CD4-positive, alpha-beta T cell treated with Interleukin-4 for 1 hour (primary cell): ENCODE measurements at places on chromosomes 7 and 10.
A peak's percentile ranks its signal among the peaks of the same experiment; 100 is the strongest.

GRCh38 chr7:135414850-135415439 lies 95.0 kb downstream of the CNOT4 start:
- no peak for DNase-seq

- no peak for DNase-seq
Measured at GRCh38 chr7:48251766-48252165, 80.5 kb downstream of the ABCA13 start.

GRCh38 chr10:70925377-70926225 lies 37.2 kb upstream of the PCBD1 start:
- peak; percentile 42 for DNase-seq

- no peak for DNase-seq
Measured at GRCh38 chr10:112373912-112374338, at the start of gene ACSL5. TSS of gene ACSL5 (plus strand) at chr10:112374116. CDS start at chr10:112394947, 20,831 bp downstream.

DNA sequence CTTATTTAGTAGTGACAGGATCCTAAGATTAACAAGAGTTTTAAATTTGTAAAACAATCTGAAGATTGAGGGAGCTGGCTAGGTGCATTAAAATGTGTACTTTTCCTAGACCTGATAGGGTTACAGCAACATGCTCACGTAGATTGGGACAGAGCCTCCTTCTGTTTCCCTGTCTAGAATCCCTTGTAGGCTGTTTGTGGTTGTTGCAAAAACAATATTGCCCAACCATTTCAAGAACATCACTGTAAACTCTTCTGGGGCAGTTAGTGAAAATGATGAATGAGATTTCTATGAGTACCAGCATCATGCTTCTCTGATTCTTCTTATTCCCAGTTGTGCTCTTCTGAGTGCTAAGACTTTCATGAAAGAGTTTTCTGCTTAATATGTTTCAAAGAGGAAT lies 14.7 kb upstream of the CPED1 start:
- no peak for DNase-seq

DNA sequence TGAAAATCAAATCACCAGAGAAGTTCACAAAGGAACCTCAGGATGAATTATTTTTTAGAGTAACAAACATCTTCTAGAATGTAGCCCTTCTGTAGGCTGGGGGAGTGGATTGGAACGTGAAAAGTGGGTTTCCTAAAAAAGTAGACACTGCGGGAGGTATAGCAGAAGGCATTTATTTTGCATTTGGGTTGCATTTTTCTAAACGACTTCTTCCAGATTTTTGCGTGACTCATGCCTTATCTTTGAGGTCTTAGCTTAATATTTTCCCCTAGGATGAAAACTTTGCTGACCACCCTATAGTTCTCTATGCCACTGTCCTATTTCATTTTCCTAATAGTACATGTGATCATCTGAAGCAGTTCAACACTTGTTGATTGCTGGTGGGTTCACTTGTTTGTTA lies 112.7 kb upstream of the JCAD start:
- no peak for DNase-seq

DNA sequence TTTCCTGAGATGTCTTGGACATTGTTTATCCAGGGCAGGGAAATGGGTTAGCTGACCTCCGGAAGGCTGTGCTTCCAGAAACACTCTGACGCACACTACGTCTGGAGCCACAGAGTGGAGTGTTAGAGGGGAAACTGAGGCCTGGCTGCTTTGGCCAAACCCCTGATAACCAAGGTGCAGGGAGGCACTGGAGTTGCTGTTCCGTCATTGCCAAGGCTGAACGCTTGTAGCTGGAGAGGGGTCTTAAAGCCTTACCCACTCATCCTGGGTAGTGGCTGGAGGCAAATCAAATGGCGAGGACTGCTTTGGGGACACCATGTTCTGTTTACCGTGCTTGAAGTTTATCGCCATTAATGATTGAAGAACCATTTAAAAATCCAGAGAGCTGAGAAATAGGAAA lies 604.1 kb upstream of the FOXK1 start:
- no peak for DNase-seq

GRCh38 chr7:108234281-108234680 lies 104.1 kb upstream of the LAMB4 start:
- DNase-seq, result no peak

GRCh38 chr7:32137059-32137458 lies 66.9 kb upstream of the PDE1C start:
- DNase-seq, result no peak

DNA sequence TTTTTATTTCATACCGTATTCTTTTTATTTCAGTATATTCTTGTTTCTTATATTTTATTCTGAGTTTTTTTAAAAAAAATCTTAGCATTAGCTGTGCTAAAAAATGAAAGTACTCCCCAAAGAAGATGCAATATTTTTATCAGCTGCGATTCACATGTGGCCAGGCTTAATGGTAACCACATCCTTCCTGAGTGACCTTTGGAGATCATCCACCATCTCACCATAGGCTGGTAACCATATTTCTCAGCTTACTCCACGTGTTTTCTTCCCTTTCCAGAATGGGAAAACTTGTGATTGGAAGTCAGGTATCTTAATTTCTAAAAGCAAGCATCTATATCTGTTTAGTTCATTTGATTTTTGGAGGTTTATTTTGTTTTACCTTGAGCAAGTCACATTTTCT lies 18.8 kb upstream of the LIPM start:
- no peak for DNase-seq

GRCh38 chr7:133364959-133365690 lies 112.2 kb downstream of the EXOC4 start:
- DNase-seq, result peak; percentile 14
